CD4-positive, alpha-beta T cell treated with Interleukin-15 for 4 hours (primary cell): ENCODE measurements at places on chromosomes 2 and 18.

- DNase-seq: no peak
Measured at GRCh38 chr2:212050871-212051270, 487.7 kb downstream of the ERBB4 start.

- no peak for DNase-seq
Measured at GRCh38 chr18:13321923-13322322, 103.4 kb downstream of the LDLRAD4 start.

DNA sequence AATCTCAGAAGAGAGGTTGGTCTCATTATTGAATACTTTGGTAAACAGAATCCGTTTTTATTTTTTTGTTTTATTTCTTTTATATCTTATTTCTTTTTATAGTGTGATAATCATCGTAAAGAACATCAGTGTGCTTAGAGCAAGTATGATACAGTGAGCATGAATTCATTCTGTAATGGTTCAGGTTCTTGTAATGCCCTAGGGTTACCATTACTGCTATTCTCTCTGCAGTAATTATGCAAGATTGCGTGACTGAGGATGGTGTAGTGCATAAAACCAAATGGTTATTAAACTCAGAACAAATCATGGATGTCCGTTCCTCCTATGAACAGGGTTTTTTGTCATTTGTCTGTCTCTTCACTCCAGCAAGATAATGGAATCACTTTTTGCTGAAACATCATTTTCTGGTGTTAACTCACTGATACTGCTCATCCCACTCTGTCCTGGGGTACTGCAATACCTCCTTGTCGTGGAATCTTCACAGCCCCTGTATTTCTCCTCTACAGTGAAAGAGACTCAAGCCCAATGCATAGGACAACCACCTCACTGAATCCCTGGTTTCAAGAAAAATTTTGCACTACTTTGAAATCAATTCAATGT, 274.8 kb upstream of the ST6GAL2 start:
- DNase-seq: no peak

DNA sequence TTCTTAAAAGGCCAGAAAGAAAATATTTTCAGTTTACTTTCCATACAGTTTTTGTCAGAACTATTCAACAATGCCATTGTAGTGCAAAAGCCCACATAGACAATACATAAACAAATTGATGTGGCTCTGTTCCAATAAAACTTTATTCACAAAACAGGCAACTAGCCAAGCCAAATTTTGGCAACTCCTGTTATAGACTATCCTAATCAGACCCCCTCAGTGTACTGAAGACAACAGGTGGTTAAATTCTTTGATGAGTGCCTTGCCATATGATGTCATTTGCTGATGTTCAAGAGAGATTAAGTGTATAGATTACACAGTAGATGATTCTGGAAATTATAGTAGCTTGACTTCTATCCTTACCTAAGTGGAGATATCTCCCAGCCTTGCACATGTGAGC, 83.4 kb downstream of the FANCL start:
- DNase-seq: no peak

GRCh38 chr2:224357098-224357901, 44.6 kb downstream of the FAM124B start:
- DNase-seq: peak; percentile 63

- DNase-seq: no peak
Measured at GRCh38 chr18:31557446-31557845, 34.2 kb upstream of the TTR start.

DNA sequence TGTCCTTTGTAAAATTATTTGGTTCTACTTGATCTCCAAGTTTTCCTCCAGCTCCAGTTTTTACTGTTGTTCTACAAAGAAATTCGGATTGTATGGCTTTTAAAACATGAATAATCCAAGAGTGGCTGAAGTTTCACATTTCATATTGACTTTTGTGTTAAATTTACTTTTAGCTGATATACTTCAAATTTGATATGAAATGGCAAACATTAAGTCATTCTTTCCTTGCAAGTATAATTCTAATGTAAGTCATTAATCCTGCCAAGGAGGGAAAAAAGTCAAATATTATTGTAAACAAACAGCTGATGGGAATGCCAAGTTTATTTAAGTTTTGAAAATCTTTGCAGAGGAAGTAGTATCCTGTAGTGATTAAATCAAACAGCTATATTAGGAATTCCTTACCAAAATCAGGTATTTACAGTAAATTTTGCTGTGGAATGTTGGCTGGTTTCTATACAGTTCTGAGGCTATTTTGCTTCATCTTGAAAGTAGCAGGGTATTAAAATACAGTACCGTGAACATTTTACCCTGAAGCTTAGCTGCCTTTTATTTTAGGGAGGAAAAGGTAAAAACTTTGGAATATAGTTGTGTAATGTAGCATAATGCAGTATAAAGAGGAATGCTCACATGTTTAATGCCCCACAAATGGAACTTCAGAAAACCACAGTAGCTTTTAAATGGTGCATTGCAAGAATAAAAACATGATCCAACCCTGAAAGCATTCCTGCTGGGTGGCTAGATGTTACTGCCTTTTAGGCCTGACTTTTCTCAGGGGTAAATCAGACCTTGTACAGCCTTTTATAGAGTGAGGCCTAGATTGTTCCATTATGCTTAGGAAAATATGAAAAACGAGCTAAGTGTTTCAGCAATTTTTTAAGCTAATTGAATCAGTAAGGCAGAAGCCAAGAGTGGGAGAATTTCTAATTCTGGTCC, 62.7 kb upstream of the NT5C1B start:
- no peak for DNase-seq

DNA sequence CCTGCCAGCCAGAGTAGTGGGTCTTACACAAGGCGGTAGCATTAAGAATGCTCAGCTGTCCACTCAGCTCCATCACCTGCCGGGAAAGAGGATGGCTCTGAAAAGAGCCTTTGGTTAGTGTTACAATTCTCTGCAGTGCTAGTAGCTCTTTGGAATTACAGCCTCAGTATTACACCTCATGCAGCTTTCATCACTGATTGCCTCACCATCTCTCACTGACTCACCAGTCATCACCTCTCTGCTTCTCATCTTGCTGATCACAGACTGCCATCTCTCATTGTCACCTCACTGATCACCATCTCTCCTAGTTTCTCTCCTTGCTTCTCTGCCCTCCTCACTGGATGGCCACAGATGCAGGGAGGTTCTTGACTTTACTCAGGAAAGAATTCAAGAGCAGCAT, 573.5 kb upstream of the SETBP1 start:
- no peak for DNase-seq

DNA sequence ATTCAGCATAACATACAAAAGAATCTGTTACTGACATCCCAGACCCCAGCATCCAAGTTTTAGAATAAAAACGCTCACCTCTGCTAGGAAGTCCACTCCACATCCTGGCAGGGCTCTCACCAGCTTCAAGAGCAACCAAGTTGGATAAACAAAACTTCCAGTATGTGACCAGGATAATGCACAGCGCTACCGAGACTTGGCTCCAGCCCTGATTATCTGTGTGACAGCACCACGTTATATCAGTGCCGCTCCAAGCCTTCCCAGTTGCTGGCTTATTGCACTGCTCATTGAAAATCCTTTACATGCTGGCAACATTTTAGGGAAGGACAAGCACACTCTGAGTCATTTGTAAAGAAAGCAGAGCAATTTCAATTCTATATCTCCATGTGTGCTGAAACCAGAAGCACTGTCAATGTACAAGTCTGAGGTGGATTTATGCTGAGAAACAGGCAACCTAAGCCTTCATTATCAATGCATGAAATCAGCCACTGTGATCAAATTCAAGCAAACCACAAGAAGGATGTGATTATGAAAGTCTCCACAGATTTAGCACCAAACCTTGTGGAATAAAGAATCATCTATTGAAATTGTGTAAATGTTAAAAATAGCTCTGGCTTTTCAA, 115.7 kb downstream of the ZNF385B start:
- DNase-seq: no peak

DNA sequence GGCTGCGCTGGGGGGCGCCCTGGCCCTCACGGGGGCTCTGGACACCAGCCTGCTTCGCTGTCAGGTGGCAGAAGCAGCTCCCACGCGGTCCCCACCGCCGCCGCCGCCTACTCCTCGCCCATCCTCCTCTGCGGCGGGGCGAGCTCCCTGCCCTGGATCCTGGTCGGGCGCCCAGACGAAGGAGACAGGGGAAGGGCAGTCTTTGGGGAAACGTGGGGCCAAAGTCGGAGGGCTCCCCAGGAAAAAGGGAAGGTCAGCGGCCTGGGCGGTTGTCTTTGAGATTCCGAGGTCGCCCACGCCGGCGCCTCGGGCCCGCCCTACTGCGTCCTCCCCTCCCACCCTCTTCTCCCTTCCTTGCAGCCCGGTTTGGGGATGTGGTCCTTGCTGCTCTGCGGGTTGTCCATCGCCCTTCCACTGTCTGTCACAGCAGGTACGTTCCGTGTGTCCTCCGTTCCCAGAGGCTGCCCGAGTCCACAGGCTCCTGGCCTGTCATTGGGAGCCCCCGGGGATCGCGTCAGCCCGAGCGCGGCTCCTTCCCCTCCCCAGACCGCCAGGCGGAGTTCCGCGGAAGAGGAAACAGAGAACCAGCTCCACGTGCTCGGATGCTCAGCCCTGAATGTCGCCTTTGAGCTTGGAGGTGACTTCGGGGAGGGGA, 800 bp downstream of the IL1RL2 start:
- peak; percentile 17 for DNase-seq

- no peak for DNase-seq
Measured at GRCh38 chr2:129275706-129276105, 703.8 kb upstream of the RAB6C start.

GRCh38 chr2:25035537-25036220, 6.2 kb upstream of the EFR3B start:
- no peak for DNase-seq

DNA sequence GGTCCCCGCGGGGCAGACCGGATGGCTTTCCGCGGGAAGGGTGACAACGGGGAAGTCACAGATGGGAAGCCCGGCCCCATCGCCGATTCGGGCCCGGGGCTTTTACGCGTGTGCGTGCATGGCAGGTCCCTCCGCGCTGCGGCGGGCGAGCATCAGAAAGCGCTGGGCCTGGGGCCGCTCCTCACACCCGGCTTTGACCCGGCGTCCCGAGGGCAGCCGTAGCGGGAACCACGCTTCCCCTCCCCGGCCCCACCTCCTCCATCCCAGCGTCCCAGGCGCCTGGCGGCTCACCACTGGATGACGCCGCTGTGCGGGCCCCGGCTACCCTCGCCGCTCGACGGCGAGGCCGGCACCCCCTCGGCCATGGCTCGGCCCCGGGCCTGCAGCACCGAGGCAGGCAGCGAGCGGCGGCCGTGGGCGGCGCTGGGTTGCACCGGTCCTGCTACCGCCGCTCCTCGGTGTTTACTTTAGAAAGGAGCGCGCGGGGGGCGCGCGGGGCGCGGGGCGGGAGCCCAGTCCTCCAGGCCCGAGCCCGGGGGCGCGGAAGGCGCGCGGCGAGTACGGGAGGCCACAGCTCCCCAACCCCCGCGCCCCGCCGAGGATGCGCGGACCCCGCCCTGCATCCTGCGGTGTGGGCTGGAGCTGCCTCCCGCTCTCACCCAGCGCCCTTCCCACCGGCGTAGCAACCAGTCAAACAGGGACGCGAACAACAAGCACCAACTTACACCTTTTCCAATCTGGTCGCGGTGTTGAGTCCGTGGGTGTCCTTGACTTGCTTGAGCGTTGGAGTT, 806 bp downstream of the RFX8 start:
- no peak for DNase-seq

DNA sequence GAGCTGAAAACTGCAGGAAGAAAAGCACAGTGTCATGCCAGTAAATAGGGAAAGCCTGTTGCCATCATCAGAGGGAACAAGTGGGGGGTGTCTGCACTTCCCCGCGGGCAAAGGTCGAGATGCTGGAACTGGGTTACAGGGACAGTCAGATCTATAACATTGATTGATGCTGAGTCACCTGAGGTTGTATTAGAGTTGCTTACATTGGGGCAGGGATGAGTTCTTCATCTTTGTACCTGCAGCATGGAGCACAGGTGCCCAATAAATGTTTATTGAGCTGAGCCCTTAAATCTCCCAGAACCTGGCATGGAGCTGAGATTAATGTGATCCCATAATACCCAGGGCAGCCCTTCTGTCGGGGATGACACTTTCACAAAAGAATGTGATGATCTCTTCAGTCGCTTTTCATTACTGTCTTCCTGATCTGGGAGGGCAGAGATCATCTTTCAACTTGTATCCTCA, 5.9 kb upstream of the RNF152 start:
- DNase-seq: no peak

DNA sequence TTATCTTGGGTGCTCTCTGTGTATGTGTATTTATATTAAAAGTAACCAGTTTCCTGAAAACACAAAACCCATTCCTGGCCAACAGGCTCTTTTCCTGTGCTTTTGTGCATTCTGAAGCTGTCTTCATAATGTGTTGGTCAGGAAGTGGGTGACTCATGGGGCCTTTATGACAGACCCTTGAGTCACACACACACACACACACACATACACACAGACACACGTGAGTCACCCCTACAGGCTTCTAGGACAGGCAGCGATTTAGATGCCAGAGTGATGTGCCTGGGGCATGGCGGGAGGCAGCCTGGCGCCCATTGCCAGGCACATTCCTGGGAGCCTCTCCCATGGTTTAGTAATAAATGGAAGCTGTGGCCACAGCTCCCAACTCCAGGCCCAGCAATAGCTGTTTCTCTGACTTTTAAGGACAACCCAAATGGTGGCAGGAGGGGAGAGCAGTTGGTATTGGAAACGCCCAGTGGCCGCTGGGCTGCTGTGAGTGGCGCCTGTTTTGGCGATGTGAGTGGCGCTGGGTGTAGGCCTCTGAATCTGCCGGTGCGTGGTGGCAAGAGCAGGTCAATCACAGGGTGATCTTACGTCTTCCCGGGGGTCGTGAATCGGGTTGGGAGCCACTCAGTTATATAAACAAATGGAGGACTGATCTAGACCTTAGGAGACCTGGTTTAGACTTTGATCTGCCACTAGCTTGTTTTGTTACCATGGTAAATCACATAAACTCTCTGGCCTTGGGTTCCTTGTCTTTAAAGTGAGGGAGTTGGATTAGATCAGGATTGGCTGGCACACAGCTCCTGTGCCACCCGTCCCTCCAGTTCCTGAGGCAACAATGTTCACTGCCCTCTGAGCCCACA, 150.7 kb upstream of the DLX2 start:
- peak; percentile 53 for DNase-seq

DNA sequence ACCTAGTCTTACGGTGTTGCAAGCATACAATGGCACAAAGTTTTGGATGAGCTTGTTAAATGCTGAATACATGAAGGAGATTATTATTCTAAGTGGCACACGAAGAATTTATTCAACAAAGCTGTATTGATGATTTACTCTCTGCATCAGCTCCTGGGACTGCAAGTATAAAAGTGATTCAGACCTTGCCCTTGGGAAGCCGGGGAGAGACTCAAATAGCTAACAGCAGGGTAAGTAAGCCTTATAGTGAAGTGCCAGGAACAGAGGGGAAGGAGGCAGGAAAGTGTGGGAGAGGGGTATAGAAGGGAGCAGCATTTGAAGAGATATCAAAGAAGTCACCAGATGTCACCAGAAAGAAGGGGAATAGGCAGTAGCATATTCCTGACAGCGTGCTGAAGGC, 115.4 kb downstream of the MCFD2 start:
- no peak for DNase-seq

DNA sequence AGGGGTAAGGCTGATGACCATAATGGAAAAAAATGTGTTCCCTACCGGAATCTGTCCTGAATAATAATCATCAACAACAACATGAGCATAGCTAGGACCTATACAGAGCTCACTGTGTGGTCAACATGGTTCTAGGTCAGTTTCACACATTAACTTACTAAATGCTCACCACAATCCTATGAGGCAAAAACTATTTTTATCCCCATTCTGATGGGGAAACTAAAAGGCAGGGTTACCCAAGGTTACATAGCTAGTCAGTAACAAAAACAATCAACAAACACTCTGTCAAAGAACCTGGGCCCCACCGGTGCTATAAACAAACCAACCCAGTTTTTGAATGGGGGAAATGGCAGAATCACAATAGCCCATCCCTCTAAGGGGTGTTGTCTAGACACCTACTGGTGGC, 40.1 kb downstream of the AOX1 start:
- no peak for DNase-seq

GRCh38 chr2:201070948-201071478, 458 bp downstream of the HYCC2 start:
- DNase-seq: peak; percentile 5
